ENCODE measurements at places on chromosomes 7 and 10.

GRCh38 chr10:10818082-10818481, 199.6 kb upstream of the CELF2 start:
- no peak for DNase-seq

DNA sequence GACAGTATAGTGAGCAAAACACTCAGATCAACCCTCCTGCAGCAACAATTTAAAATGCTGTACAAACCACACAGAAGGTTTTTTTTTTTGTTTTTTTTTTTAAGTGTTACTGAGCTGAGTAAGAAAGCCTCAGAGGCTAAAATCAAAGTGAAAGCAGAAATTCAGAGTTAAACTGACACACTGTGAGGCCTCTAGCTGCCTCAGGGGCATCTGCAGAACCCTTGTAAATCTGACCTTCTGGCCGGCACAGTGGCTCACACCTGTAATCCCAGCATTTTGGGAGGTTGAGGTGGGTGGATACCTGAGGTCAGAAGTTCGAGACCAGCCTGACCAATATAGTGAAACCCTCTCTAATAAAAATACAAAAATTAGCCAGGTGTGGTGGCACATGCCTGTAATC, 7.4 kb upstream of the GNA12 start:
- DNase-seq: no peak

DNA sequence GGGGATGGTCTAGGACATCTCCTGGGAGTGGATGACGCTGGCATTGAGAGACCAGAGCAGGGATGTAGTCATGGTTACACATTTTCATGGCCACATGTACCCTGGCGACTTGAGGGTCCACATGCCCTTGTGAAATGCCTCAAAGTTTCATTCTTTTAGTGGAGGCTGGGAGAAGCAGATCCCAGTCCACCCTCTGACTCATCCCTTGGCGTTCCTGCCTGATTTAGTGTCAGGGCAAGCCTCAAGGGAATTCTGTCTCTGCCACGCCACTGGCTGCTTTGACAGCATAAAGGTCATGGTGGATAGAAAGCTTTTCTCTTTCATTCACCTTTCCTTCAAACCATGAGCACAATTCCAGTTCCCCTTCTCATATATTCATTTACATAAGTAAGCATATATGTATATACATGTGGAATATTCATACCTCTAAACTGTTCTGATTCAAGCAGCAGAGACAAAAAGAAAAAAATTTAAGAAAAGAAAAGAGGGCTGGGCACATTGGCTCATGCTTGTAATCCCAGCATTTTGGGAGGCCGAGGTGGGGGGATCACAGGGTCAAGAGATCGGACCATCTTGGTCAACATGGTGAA, 21.8 kb upstream of the KIF5B start:
- peak; percentile 84 for DNase-seq

- DNase-seq: no peak
Observed at GRCh38 chr10:4809156-4809555, 16.9 kb upstream of the AKR1E2 start.

- DNase-seq: no peak
Observed at GRCh38 chr10:124127965-124128810, 34.8 kb upstream of the CHST15 start.

GRCh38 chr10:47268696-47269095, 31.3 kb upstream of the GDF10 start:
- no peak for DNase-seq

GRCh38 chr10:44030738-44031137, 354.2 kb downstream of the CXCL12 start:
- no peak for DNase-seq

DNA sequence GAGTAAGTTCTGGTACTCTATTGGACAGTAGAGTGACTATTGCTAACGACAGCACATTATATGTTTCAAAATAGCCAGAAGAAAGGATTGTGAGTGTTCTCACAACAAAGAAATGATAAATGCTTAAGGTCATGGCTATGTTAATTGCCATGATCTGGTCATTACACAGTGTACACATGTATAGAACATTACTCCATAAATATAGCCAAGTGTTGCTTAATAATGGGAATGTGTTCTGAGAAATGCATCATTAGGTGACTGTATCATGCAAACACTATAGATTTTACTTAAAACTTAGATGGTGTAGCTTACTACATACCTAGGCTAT, 19.6 kb downstream of the EPC1 start:
- DNase-seq: peak; percentile 17

DNA sequence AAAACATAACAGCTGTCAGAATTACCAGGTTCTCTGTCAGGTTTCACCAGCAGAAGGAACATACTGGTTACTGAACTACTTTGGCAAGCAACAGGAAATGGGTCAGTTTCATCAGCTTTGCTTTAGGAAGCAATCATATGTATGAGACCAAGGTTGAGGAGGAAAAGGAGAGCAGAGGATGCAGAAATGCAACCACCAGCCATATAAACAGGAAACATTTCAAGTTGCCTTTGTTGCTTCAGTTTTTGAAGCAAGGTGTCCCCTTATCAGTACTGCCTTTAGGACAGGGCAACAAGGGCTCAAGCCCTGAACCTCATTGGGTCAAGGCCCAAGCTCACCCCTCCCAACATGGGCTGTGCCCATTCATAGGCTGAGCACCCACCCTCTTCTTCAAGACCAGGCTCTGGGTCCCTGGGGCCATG, 10.2 kb downstream of the HIPK2 start:
- no peak for DNase-seq

DNA sequence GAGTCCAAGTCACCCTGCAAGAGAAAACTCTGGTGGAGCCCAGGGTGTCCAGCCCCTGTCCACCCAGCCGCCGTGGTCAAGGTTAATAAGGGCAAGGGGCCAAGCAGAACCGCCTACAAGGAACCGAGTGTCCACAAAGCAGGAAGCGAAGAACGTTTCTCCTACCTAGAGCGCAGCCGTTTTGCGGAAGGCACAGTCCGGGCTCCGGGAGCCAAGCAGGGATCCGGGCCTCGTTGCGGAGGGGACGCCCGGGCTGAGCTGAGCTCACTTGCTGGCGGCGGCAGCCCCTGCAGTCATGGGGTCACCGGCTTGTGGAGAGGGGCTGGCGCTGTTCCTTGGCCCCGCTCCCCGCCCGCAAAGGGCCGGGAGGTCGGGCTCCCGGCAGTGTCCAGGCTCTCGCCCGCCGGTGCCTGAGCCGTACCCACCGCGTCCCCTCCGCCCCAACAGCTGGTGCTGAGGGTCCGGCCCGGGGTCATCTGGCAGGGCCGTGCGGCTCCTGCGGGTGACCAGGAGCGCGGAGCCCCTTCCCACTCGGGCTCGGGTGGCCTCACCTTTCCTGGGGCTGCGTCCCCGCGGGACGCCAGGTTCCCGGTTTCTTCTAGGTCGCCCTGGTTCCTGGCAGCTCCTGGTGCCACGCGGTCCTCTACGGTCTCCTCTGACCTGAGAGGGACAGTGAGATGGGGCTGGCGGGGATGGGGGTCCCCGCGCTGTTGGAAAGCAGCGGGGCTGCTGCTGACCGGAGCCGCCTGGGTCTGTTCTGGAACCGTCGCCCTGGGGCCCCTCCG, 14.0 kb upstream of the ZNF273 start:
- peak; percentile 18 for DNase-seq

DNA sequence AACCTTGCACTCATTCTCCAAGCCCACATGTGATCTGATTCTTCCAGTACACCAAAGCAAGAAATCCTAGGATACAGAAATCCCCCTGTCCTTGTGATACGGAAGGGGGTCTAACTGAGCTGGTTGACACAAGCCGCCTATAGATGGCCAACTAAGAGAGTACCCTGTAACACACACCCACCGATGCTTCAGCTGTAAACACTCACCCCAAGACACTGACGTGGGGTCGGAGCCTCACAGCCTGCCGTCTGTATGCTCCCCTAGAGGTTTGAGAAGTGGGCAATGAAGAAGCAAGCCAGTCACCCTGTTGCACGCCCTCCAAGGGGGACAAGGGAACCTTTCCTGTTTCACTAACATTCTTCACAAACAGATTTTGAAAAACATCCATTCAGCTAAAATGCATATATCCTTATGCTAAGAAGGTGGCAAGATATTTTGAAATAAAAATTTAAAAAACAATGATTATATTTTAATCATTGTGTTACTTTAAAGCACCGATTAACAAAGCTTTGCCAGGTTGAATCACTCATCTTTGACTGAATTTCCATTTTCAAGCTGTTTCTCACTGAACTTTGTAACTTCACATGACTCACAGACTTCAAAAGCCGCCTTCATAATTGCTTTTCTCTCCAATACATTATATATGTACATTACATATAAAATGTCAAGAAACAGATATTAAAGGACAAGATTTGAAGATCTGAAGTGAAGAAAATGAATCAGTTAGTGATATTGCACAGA, 329.3 kb downstream of the ARL4A start:
- peak; percentile 49 for DNase-seq

DNA sequence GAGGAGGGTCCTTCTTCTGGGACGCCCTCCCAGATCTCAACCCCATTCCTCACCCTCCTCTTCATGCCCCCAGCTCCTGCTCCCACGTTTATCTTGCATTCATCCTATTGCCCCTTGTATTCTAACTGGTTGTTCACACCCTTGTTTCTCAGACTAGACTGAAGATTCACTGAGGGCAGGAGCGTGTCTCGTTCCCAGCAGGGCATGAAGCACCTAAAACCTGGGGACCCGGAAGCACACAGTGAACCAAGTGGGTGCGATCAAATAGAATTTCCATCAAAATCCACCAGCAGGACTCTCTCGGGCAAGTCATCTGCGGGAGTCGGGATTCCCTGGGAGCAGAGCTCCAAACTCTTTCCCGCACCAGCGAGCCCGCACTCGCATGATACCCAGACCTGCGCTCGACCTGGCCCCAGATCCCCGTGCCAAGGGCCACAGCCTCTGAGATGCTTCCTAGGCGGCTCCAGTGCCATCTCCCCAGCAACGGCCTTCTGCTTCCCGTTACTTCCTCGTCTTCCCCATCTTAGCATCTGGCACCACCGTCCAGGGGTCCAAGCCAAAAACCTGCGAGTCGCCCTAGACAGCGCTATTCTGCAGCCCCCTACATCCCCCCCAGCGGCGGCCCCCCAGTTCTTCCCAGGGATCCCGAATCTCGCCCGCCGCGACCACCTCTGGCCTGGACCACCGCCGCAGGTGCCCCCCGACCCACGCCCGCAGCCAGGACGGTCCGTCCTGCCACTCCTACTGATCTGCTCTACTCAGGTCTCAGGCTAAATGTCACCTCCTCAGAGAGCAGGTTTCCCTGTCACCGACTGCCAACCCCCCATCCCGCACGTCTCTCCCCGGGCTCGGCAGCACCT, 6.1 kb upstream of the GBX1 start:
- no peak for DNase-seq

DNA sequence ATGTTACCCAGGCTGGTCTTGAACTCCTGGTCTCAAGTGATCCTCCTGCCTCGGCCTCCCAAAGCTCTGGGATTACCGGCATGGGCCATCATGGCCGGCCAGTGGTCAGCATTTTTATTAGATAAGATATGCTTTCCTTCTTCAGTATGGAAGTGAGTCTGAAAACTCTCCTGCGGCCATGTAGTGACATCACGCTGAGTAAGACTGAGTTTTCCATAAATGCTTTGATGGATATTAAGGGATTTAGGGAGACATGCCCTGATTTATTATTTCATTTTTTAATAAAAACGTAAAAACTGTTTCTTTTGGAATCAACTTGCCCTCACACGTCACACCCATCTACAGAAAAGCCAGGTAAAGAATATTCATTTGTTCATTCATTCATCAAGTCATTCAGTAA, 48.4 kb downstream of the DYNC1I1 start:
- DNase-seq: no peak

DNA sequence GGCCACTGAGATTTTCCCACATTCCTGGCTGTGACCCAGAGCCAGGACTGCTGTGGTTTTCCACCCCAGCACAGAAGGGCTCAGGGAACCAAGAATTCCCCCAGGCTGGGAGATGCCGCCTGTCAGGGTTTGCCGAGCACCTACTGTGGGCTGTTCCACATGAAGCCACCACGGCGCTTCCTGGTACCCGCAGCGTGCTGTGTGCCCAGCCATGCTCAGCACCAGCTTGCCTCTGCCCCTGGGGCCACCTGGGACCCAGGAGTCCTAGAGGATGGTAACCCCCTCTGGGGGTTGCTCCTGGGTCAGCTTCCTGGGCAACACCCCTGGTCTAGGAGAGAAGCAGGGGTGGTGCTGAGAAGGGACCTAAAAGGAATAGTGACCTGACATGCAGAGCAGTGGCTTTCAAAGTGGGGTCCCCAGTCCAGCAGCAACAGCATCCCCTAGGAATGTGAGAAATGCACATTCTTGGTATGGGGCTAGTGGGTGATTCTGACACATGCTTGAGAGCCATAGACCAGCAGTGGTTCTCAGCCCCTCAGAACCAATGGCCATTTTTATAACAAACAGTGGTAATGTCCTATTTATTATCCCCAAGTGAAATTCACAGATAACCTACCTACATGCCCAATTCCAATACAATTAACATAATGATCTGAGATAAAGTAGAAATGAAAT, 53.4 kb downstream of the TSPAN15 start:
- no peak for DNase-seq

- no peak for DNase-seq
Observed at GRCh38 chr7:25187932-25188331, 40.4 kb downstream of the NPVF start.

GRCh38 chr7:37815671-37816371, 32.6 kb upstream of the NME8 start:
- no peak for DNase-seq

- peak; percentile 53 for DNase-seq
Observed at GRCh38 chr7:455110-455928, 64.3 kb downstream of the PDGFA start.

DNA sequence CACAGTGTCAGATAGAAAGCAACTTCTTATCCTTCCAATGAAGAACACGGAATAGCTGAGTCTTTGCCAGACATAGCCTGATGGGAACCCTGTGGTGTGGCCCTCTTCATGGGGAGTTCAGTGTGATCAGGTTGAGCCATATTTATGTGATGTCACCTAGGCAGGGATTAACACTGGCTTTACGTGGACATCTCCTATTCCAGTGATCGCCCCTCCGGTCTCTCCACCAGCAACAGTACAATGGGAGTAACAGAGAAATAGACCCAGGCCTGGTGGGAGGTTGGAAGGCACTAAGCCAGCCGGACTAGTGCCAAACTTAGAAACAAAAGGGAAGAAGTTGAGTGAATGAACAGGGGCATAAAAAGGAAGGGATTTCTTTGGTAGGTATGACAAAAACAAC, 358.1 kb downstream of the PRPF18 start:
- DNase-seq: no peak

- no peak for DNase-seq
Observed at GRCh38 chr10:14381475-14381874, 50.8 kb upstream of the FRMD4A start.
